ENCODE measurements at places on chromosomes 1 and 21.
A peak's percentile ranks its signal among the peaks of the same experiment; 100 is the strongest.

DNA sequence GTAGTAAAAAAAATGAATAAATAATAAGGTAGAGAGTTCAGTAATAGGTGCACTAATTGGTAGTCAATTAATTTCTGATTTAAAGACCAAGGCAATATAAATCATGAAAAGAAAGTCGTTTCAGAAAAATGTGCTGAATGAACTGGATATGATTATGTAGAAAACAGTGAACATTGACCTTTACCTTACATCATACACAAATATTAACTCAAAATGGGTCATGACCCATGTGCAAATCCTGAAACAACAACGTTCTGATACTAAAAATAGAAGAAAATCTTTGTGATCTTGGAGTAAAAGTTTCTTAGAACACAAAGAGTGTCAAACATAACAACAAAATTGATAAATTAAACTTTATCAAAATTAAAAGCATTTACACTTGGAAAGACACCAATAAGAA lies 39.1 kb downstream of the COL11A1 start:
- no peak for DNase-seq

DNA sequence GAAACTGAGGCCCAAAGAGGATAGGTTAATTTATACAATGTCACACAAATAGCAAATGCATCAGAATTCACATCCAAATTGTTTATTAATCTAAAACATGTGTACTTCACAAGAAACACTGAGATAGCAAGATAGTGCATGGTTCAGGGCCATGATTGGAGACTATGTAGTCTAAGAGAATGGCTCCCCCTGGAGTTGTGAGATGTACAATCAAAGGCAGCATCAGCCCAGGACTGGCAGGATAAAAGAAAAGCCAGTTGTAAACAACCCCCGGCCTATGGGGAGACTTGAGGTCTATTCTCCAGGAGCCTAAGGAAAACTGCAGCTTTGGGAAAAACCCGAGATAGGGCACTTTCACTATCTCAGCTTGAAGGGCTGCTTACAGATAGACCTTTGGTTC lies 511.0 kb downstream of the OMA1 start:
- DNase-seq, result no peak

GRCh38 chr1:42334240-42335049 lies 590 bp downstream of the FOXJ3 start:
- peak; percentile 25 for DNase-seq

DNA sequence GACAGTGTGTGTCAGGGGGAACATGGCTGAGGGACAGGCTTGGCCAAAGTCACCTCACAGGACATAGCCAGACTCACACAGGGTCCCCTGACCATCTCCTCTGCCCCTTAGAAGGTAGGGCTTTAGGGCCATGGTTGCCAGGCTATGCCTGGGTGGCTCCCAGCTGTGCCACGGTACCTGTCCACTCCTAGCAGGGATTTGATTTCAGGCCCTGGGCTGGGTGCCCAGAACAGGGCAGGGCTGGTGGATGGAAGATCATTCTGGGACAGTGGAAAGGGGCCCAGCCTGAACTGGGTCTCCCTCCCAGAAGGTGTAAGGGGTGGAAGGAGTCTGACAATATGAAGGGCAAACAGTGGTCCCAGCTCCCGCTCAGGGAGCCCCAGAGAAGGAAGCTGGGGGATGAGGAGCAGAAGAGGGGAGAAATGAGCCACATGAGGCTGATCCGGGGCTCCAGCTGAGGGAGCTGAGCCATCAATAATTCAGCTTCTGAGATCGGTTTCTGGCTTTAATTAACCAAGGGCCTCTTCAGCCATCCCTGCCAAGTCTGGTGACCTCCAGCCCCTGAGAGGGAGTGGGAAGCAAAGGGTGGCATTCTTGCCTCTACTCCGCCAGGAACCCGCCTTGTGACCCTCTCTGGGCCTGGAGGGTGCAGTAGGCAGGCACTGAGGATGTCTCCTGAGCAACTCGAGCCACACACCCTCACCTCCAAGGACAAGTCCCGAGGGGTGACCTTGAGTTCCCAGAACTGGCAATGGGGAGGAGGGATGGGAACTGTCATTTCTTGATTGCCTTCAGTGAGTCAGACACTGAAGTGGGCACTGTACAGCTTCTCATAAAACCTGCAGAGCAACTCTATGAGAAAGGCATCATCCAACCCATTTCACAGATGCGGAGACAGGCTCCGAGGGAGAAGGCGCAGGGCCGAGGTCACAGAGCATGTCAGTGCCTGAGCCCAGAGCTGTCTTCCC lies 2.1 kb downstream of the CD164L2 start:
- no peak for DNase-seq

DNA sequence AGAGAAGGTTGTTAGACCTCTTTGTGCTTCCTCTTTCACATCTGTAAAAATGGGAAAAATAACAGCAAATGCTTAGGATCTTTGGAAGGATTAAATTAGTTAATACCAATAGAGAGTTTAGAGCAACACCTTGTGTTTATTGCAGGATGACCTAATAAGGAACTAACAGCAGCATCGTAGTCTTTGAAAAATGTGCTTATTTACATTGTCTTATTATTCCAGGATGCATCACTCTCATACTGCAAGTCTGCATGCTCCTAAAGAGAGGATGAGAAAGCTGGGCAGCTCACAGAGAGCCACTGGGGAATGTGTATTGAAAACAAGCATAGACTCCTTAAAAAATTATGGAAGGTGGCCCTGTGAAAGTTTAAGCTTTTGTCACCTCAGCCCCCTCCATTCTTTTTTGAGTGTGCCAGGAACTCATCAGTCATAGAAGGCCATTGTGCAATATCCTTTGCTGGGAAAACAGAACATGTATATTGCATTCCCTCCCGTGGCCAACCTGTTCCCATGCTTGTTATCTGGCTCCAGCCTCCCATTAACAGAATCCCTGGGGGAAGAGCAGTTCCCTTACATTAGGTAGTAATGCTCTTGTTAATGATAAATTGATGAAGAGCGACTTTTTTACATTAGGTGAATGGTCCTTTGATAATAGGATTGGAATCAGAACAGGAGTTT lies 180.7 kb downstream of the ZNF326 start:
- no peak for DNase-seq

DNA sequence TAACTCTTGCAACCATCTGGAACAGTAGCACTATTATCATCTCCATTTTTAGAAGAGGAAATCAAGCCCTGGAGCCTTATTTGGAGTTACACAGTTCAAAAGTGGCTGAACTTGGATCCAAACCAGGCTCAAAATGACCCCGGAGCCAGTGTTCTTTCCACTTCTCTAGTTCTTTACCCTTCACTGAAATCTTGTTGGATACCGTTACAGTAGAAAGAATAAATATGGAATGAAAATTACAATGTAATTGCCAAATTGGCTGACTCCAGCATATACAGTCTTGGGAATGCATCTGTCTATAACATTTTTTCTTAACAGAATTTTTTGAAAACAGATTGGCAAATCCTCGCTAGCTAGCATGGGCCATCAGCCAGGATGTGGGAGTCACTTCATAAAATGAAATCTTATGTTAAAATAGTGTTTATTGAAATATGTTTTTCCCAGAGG lies 261.4 kb downstream of the CTH start:
- DNase-seq, result no peak

GRCh38 chr1:222060210-222060916 lies 318.5 kb upstream of the DUSP10 start:
- no peak for DNase-seq

DNA sequence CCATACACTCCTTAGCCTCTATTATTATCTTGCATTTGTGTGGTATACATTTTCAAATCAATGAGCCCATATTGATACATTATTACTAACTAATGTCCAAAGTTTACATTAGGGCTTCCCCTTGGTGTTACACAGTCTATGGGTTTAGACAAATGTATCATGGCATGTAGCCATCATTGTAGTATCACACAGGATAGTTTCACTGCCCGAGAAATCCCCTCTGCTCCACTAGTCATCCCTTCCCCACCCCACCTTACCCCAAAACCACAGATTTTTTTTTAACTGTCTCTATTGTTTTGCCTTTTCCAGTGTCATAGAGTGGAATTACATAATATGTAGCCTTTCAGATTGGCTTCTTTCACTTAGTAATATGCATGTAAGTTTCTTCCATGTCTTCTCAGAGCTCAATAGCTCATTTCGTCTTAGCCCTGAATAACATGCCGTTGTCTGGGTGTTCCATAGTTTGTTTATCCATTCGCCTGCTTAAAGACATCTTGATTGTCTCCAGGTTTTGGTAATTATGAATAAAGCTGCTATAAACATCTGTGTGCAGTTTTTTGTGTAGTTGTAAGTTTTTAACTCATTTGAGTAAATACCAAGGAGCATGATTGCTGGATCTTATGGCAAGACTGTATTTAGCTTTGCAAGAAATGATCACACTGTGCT lies 86.4 kb upstream of the LYST start:
- DNase-seq, result no peak

DNA sequence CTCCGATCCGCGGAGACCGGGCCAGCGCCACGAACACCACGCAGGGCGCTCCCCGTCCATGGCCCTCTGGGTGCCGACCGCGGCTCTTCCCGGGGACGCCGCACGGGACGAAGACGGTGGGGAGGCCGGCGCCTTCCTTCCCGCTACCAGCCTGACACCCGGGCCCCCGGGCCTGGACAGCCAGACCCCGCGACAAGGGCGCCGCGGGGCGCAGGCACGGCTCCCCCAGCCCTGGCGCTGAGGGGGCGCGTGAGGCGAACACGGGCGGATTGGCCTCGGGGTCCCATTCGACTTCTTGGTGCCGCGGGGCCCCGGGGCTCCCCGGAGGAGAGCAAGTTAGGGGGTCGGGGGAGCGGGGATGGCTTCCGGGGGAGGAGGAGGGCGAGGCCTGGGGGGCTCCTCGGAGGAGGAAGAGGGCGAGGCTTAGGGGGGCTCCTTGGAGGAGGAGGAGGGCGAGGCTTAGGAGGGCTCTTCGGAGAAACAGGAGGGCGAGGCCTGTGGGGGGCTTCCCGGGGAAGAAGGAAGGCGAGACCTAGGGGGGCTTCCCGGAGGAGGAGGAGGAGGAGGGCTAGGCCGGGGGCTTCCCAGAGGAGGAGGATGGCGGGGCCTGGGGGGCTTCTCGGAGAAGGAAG lies 537 bp upstream of the KLHL17 start:
- DNase-seq, result no peak

- DNase-seq, result no peak
Measured at GRCh38 chr1:75126611-75127101, 7.5 kb upstream of the LHX8 start.

DNA sequence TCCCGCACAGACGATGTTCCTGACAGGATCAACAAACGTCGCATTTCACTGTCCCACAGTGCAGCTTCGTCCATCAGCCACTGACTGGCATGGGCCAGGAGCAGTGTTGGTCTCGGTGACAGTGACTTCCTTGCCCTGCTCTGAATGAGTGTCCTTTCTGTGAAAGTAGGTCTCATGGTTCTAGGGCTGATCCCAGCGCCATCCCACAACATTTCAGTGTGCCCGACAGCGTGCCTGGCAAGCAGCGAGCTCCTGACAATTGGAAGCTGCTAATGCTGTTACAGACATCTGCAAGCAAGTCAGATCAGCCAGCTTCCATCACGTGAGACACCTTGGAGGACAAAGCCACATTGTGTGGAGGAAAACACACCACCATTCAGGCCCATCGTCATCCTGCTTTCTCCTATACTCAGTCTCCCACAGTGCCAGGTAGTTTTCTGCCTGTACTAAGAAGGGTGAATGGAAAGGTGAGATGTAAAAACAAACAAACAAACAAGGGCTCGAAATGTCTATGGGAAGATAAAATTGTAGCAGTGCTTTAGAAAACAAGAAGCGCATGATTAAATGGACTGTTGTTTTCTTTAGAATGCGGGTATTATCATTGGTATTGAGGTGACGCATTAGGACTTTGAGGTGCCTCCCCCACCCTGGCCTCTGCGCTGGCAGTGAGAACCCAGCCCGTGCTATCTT lies 21.9 kb downstream of the ERRFI1 start:
- DNase-seq, result no peak

- DNase-seq, result no peak
Measured at GRCh38 chr1:64734287-64734652, 10.6 kb upstream of the RAVER2 start.

GRCh38 chr1:173057984-173058383 lies 7.2 kb upstream of the TNFSF18 start:
- DNase-seq, result no peak

DNA sequence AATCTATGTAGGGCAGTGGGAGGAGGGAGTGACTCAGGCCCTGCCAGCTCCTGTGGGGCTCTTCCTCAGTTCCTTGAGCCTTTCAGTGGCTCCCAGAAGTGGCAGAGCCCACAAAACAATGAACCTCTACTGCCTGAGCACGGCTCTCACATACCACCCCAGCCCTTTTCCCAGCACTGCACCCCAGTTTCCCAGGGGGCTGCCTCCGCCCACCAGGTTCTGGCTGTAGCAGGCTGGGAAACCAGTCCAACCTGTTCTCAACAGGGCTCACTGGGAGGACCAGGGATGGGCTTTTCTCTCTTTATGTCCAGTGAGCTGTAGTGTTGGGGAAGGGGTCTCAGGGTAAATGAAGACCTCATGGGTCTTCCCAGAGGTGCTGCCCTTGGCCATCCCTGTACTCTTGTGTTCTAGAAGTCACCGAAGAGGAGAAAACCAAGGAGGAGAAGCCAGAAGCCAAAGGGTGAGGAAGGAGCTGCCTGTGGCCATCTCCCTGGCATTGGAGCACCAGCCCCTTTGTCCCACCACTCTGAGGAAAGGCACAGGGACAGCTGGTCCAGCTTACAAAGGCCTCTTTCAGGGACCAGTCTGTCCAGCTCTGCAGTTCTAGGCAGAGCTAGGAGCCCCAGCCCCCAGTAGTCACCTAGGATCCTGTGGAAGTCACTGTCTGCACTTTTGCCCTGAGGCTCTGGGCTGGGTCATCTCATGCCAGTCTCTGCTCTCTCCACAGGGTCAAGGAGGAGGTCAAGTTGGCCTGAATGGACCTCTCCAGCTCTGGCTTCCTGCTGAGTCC lies 3.5 kb downstream of the MARCKSL1 start:
- no peak for DNase-seq

DNA sequence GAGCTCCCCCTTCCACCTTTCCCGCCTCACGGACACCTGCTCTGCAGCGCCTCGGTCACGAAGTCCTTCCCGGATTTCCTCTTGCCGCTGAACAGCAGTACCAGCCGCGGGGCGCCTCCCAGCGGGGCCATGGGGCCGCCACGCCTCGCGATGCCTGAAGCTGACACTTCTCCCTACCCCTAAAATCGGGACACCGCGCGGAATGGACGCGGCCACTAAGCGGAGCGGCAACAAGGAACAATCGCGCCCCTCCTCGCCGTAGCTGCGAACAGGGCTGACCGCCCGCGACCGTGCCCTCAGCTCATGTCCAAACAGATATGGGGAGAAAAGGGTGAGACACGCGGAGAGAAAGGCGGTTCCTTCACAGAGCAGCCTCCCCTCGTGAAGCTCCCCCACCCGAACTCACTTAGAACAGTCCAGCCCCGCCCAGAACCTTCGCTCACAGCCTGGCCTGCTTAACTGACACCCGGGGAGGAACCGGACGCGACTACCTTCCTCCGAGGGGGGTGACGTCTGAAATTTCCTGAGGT lies at the start of gene PMVK:
PMVK (minus strand) TSS at position 165 of the 530 bp plus-strand sequence; CDS start at position 131, 34 bp downstream.
- DNase-seq, result peak; percentile 93

GRCh38 chr21:17949421-17949820 lies 130.3 kb upstream of the C21orf91 start:
- DNase-seq, result no peak
